ENCODE measurements at places on chromosomes 13 and 19.

GRCh38 chr13:40772765-40773473 is 1.9 kb upstream of the MRPS31 start:
- DNase-seq = no peak

GRCh38 chr13:28719227-28720055 is 671 bp upstream of the SLC46A3 start:
- no peak for DNase-seq

- no peak for DNase-seq
These were observed 81.3 kb upstream of the TMTC4 start for GRCh38 chr13:100755891-100756290.

DNA sequence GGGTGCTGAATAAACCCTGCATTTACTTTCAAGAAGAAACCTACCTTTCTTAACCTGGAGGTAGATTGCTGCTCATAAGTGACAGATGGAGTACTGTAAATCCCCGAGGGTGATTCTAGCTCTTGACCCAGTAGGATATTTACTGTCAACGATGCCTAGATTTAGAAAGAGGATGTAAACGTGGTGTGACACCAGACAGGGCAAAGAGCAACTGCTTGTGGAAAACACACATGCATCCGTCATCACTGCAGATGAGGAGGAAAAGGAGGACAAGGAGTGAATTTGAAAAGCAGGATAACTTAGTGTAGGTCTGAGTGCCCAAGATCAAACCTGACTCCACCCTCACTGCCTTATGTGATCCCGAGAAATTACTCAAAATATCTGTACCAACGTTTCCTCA is 9.8 kb upstream of the CLN5 start:
- DNase-seq = no peak

GRCh38 chr19:44623626-44624025 is 10.3 kb downstream of the IGSF23 start:
- no peak for DNase-seq
